Stimulated activated CD8-positive, alpha-beta memory T cell treated with anti-CD3 and anti-CD28 coated beads, Interleukin-15, amount 100 ng/mL, for 48 hours (primary cell): ENCODE measurements at places on chromosomes 1 and 21.

DNA sequence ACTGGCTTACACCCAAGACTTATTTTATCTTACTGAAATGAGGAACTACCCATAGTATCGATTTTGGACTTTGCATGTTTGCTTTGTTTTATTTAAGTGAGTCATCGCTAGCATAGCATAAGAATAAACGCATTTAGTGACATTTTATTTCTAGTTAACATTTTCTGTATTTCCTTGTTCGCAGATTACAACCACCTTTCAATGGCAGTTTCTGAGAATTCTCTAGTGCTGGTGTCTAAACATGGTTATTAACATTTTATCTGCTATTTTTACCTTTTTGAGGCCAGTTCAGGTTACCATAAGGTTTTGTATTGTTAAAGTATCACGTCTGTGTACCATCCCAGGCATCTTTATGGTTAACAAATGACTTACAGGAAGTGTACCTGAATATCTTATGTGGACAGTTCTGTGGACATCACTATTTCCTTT lies 24.5 kb downstream of the EEIG2 start:
- DNase-seq = no peak

DNA sequence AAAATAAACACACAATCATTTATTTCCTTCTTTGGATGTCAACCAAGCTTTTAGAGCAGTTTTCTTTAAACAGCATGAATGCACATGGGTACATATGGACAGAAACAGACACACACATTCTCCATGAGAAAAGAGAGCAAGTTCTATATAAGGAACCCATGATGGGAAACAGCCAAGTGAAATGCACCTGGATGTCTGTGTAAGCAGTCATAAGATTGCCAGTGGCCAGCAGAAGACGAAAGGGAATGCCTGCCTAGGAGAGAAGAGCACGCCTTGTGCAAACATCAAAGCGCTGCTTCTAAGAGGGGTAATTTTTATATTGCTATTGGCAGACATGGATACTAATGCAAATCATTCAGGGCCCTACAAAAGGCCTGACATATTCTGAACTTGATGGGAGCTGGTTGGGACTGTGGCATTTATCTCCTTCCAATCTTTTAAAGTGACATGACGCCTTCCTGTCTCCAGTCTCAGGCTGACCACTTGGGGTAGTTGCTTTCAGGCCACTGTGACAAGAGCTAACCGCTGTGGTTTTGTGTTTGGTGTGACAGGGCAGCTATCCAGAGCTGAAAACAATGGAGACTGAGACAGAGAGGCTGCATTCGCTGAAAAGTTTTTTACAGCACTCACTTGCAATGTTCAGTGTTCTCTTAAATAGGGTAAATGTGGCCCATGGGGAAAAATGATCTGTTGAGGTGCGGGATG lies 75.0 kb upstream of the DPT start:
- DNase-seq = no peak

DNA sequence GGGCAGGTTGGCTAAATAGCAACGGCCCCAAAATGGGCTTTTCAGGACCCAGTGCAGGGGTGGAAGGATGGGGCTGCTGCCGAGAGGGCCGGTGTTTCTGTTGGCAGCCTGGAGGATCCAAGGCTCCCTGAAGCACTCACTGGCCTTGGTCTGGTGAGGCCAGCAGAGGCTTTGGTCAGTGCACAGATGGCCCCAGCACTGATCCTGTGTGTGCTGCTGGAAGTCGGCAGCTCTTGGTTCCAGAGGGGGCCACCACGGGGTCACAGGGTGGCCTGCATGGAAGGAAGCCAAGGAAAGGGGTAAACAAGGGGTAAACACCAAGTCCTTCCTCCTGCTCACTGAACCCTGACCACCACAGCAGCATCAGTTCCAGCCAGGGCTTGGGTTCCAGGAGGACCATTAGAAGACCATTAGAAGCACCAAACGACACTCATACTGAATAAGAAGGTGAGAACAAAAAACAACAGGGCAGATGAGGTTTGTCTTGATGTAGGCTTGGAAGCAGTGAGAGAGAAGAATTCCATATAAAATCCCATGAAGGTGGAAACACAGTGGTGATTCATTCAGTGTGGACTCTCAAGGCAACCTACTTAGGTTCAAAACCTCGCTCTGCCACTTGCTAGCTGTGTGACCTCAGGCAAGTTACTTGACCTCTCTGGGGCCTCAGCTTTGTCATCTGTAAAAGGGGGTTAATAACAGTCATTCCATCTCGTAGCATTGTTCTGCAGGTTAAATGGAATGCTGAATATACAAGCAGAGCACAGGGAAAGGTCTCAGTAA lies 184.5 kb downstream of the RUNX1 start:
- DNase-seq = no peak

- no peak for DNase-seq
These were observed 16.5 kb downstream of the MEGF6 start for GRCh38 chr1:3594706-3595377.

- no peak for DNase-seq
These were observed 122.9 kb downstream of the DMRTA2 start for GRCh38 chr1:50300297-50300696.

- no peak for DNase-seq
These were observed 23.9 kb upstream of the RUNX1 start for GRCh38 chr21:35072960-35073359.

GRCh38 chr1:88768816-88769215 lies 84.7 kb downstream of the PKN2 start:
- DNase-seq = no peak

- no peak for DNase-seq
These were observed 12.0 kb downstream of the SLAMF8 start for GRCh38 chr1:159838715-159839114.

DNA sequence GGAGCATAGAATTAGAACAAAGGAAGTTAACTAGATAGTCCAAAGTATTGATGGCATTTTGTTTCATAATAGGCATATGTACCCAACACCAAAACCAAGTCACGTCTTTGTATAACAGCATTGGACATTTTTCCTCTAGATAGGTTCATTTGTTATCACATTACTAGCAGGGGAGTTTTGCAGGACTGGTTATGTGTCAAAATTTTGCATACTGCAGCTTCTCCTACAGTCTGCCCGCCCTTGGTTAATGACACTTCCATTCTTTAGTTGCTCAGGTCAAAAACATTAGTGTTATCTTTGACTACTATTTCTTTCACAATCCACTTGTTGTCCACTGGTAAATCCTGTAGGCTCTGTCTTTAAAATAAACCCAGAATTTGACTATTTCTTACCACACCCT lies 8.9 kb downstream of the CAPZA1 start:
- no peak for DNase-seq

DNA sequence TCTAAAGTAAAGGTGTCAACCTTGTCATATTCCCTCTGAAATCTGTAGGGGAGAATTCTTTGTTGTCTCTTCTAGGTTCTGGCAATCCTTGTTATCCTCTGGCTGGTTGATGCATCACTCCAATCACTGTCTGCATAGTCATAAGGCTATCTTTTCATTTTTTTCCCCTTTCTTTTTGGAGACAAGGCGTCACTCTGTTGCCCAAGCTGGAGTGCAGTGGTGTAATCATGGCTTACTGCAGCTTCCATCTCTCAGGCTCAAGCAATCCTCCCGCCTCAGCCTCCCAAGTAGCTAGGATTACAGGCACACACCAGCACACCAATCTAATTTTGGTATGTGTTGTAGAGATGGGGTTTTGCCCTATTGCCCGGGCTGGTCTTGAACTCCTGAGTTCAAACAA lies 12.9 kb downstream of the DPYD start:
- DNase-seq = no peak

GRCh38 chr21:14616380-14617039 lies 70.4 kb upstream of the SAMSN1 start:
- DNase-seq = no peak

DNA sequence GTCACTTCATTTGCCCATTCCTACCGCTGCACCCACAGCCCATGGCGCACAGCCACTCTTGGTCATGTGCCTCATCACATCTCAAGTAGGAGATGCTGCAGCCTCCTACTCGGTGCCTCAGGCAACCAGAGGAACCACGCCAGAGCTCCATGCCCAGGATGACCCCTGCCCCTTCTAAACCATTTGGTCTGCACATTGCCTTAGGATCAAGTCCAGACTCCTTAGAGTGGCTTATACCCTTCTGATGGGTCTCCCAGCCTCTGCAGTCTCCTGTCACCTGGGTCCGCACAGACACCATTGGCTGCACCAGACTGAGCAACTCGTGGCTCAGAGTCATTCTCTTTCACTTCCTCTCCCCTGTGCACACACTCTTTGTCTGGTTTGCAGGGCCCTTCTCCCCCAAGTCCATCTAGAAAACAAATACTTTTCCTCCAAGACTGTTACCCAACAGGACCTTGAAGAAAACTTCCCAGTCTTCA lies 2.2 kb upstream of the ADORA3 start:
- no peak for DNase-seq

DNA sequence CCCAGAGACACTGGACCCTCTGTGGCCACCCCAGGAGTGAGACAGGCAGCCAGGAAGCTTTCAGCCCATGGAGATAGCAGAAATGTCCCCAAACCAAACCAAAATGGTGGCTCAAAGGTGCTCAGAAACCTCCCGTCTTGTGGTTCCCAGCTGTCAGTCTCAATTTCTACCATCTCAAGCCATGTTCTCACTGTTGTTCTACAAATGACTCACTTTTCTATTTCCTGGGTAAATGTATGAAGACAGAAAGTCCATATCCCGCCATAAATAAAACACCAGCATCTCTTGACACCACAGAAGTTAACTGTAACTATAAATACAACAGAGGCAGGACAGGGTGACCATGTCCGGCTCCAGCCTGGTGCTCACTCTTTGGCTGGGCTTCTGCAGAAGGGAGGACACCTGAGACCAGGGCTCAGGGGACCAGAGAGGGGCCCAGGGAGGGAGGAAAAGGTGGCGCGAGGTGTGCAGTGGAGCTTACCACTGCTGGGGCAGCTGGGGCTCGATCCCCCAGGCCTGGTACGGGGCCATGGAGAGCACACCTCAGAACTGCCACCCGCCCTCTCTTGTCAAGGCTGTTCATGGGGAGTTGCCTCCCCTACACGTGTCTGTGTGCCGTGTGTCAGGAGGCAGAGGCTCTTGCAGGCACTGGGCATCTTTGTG lies 43.6 kb downstream of the EPHB2 start:
- no peak for DNase-seq

GRCh38 chr1:236659792-236660587 lies 26.3 kb upstream of the ACTN2 start:
- DNase-seq = no peak

DNA sequence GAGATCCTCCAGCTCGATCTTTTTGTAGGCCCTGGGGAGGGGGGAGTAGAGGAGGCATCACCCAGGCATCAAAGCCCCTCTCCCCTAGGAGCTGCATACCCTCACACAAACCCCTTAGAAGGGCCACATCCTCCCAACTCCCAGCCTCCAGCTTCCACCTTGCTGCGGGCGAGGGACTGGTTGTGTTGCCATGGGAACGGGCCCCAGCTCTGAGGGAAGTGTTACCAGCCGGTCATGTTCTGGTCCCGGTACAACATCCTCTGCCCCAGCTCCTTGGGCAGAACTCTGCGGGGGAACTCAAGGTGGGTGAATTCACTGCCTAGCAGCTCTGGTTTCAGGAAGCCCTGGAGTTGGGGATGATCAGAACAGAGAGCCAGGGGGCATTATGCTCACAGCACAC lies 4.1 kb downstream of the PPM1J start:
- DNase-seq = no peak

DNA sequence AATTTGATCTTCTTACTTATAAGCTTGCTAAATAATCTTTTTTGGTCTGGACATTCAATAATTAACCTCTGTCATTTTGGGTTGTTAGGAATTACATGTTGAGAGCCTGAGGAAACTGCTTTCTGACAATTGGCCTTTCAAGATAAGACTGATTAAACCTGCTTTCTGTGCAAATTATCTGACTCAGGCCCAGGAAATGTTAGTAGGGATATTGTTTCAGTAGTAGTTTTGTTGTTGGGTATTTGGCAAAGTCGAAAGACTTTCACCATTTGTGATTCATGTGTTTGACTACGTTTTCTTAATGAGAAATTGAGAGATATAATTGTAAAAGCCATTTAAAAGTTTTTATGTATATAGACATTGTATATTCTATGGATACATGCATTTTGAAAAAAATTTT lies 81.1 kb upstream of the GPR88 start:
- no peak for DNase-seq

DNA sequence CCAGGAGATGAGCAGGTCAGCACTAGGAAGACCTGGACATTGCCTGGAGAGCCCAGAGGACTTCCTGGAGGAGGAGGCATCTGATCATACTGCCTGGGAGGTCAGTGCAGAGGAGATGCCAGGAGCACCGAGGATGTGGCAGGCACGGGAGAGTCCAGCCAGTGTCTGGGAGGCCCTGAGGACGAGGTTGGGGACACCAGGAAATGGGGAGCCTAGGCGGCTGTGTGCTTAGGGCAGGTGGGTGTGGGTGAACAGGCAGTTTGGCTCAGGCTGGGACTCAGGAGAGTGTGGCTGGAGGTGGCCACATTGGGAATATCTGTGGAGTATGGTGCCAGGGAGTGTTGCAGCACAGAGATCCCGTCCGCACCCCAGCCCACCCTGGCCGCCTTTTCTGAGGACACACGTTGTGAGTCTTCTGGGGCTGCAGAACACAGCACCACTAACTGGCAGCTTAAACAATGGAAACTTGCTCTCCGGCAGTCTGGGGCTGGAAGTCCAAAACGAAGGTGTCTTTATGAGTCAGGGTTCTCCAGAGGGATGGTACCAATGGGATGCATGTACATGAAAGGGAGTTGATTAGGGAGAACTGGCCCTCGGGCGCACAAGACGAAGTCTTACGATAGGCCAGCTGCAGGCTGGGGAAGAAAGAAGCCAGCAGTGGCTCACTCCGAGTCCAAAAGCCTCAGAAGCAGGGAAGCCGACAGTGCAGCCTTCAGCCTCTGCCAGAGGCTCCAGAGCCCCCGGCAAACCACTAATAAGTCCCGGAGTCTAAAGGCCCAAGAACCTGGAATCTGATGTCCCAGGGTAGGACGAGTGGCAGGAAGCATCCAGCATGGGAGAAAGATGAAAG lies 58.0 kb downstream of the FAAP20 start:
- no peak for DNase-seq

DNA sequence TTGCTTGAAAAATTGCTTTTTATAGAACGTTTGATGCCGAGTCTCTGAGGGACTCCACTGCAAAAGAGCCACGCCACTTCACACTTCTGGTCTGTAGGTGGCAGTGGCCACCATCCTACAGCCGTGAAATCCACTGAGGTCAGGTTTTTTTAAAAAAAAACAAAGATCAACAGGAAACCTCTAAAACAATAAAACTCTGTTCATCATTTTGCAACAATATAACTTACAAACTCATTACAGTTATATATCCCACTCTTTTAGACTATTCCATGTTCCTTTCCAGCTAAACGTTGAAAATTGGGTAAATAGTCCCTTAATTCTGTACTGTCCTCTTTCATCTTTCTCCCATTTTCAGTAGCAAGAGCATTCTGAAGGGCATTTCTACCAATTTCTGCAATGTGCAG lies 64.6 kb upstream of the FMN2 start:
- DNase-seq = no peak
